ENCODE measurements at places on chromosomes 11 and 22. TPM values are rescaled to one million over a fixed set of nuclear protein-coding genes. Genes with fewer than 3 reads are reported as not detected.

- peak; percentile 50 for DNase-seq
Observed at GRCh38 chr22:49970528-49971231, 10.1 kb downstream of the PIM3 start.

- no peak for DNase-seq
Observed at GRCh38 chr11:96620464-96621044, 230.7 kb downstream of the JRKL start.

- no peak for DNase-seq
Observed at GRCh38 chr11:20617346-20618005, 18.1 kb downstream of the SLC6A5 start.

DNA sequence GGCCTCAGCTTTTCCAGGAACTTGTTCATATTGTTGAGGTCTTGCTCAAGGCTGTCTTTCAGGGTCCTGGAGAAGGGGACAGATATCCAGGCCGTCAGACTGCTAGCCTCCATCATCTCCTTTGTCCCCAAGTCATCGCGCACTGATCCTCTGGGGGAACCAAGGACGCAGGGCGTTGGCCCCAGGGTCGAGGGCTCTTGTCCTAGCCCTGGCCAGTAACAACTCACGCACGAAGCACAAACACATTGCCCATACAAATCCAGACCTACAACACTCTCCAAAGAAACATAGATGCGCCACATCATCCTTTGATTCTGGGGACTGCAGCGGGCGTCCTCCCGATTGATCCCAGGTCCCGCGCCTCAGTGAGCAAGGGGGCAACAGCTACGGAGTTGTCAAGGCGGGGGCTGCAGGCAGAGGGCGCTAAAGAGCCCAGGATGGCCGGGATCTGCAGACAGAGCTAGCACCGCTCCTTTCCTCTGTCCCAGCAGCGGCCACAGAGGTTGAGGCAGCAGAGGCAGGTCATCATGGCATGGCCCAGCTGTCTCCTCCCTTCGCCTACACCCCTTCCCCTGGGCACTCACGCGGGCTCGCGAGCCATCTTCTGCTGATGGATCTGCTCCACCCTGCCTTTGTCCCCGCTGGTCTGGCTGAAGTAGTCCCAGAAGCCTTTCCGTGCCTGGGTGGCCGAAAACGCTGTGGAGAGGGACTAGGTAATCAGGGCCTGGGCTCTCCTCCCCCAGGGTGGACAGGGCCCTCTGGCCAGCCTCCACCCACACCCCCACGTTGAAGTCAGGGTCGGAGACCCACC is 472 bp downstream of the APOA5 start:
- peak; percentile 23 for DNase-seq

DNA sequence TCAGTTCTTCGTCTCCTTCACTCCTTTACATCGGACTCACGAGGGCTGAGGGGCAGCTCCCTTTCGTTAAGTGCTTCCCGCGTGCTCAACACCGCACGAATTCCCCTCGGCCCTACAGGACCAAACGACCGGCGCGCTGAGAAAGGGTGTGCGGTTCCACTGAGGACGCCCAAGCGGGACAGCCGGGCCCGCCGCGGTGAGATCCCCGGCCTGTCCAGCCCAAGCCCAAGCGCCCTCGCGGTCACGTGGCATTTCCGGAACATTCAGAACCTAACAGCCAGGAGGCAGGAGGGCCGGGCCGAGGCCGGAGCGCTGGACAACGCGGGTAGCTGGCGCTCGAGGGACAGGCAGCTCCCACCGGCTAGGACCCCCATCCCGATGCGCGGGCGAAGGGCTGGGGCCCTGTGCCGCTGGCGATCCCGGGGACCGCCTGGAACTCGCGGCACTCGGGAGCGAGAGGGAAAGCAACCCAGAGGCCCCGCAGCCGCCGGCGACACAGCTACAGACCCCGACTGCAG is 737 bp upstream of the STIP1 start:
- peak; percentile 63 for DNase-seq

DSCAML1 gene
- 0.89 TPM for total RNA-seq

Measured in skin of body (tissue), 3 donors.